Right lung (tissue), 10 donors: ENCODE measurements at places on chromosomes 11 and 22. TPM values are rescaled to one million over a fixed set of nuclear protein-coding genes. Genes with fewer than 3 reads are reported as not detected.

- peak; percentile 66 for DNase-seq
These were observed 518.7 kb downstream of the NTM start for GRCh38 chr11:131889146-131889577.

DNA sequence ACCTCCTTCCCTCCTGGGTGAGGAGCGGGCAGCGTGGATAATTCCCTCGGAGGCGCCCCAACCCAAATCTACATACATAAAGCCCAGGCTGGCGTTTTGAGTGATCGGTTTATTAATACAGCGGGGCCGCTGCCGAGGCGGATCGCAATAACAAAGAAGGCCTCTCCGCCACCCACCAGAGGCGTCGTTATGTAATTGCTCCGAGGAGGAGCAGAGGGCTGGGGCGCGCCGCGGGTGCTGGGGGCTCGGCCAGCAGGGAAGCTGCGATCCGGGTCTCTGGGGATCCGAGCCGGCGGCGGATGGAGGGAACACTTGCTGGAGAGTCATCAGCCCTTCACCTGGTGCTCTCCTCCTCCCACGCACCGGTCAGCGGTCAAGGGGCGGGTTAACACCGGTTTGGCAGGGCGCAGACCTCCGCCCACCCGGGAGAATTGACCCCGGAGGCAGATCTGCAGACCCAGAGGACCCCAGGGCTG, 6.4 kb upstream of the TP53I11 start:
- no peak for DNase-seq

DNA sequence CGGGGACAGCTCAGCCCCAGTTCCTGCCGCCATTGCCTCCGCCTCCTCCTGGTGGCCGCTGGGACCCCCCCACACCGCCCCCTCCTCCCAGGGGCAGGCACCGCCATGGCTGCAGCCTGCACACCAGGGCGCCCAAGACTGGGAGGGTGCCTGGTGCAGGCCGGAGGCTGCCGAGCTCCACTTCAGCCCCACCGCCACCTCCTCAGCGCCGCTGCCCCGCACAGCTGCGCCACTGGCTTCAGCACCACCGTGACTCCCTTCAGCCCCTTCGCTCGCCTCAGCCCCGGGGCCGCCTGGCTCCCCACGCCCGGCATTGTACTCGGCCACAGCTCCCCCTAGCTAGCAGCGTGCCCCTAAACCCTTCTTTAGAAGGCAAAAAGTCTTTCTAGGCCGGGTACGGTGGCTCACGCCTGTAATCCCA, 131.1 kb downstream of the CRYBB2 start:
- no peak for DNase-seq

DNA sequence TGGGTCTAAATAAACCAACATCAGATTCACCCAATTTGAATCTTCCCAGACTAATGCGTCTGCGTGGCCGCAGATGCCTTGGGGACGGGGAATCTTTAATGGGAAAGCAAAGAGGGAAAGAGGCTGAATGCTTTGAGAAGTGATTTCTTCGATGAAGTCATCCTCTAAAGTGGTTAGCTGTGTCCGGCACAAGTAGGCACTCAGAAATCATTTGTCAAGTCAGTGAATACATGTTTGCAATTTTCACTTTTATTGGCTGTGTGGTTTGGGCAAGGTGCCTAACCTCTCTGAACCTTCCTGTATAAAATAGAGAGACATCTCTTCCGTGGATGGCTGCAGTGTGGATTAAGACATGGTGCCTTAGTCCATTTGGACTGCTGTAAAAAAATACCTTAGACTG, 19.7 kb upstream of the IFT27 start:
- no peak for DNase-seq

- no peak for DNase-seq
These were observed 23.3 kb downstream of the LINC01488 start for GRCh38 chr11:69504576-69505335.

The MUC5AC gene
- 0.06 TPM for polyA plus RNA-seq

DNA sequence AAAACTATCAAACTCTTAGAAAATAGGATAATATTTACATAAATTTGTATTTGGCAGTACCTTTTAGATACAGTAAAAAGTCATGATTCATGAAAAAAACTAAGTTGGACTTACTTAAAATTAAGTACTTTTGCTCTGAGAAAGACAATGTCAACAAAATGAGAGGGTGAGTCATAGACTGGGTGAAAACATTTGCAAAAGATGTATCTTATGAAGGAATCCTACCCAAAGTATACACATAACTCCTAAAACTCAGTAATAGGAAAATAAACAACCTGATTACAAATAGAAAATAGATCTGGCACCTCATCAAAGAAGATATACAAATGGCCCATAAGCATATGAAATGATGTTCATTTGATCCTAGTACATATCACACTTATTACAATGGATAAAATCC, 1154.6 kb downstream of the JRKL start:
- DNase-seq = no peak

DNA sequence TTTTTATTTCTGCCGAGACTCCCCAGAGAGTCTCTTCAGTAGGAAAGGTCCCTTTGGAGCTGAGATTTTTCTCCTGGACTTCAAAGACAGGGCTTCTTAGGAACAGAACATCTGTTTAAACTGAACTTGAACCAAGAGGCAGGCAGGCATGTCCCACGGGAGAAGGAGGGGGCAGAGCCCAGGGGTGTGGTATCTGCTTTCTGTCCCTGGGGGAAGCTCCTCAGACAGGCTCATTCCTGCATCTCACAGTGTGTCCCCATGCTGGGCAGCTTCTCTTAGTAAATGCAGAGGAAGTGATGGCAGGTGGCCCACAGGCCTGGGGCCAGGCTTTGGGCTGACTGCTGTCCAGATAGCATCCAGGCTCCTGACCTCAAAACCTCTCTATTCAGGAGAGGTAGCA, 47.3 kb downstream of the TSPAN18 start:
- DNase-seq = no peak

The C1QTNF5 gene
- 41.8 TPM for polyA plus RNA-seq

DNA sequence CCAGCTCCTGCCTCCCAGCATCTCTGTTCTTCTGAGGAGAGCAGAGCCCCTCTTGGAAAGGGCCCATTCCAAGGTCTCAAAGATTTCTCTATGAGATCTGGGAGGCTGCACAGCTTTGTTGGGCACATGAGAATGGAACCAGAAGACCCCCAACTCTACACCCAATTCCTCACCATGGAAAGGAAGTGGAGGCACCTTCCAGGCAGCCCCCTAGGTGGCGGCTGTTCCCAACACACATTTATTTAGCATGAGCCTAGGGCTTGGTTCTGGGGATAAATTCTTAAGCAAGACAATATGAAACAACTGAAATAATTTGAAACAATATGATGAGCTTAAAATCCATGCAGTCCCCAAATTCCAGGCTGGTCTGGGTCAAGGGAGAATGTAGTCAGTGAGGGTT, 100.4 kb downstream of the TIMP3 start:
- no peak for DNase-seq

- no peak for DNase-seq
These were observed 4.5 kb downstream of the IFITM5 start for GRCh38 chr11:294780-295179.

DNA sequence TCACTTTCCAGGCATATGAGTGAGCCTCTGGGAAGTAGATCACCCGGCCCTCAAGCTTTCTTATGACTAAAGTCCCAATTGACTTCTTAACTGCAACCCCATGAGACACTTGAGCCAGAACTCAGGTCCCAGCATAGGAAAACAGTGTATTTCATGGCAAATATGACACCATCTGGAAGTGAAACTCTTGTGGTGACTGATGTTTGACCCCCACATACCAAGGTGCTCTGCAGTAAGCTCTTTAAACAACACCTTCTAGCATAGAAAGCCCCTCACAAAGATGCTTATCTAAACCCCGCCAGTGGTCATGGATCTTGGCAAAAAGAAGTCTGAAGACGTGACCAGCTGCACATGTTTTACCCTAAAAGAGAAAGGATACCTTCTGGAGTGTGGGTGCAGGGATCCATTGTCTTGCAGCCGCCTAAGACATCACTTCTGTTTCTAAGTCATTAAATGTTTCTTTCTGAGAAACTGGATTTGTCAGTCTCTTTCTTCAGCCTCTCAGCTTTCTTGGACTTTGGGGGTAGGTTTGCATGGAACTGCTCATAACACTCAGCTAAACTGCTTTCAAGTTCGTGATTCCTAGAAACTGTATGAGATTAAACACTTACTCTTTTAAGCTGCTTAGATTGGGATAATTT, 7.4 kb upstream of the PELI3 start:
- no peak for DNase-seq

GRCh38 chr22:44304354-44304753, 8.4 kb downstream of the SHISAL1 start:
- DNase-seq = no peak

- DNase-seq = no peak
These were observed 7.3 kb downstream of the NEAT1 start for GRCh38 chr11:65429724-65430405.

The TRPC6 gene
- polyA plus RNA-seq = 51.3 TPM

- no peak for DNase-seq
These were observed 1350.5 kb downstream of the BRD1 start for GRCh38 chr22:48477031-48477721.

- no peak for DNase-seq
These were observed 410.4 kb downstream of the TENM4 start for GRCh38 chr11:79030448-79030847.

GRCh38 chr22:49827853-49828598, at the start of gene BRD1:
TSS of gene BRD1 (minus strand) at chr22:49827873. CDS start at chr22:49824317, 3,556 bp downstream.
- peak; percentile 51 for DNase-seq

GRCh38 chr22:37241351-37242142, 2.5 kb downstream of the RAC2 start:
- no peak for DNase-seq

GRCh38 chr11:74519710-74520109, 26.2 kb upstream of the LIPT2 start:
- DNase-seq = no peak

GRCh38 chr11:13881226-13881905, 81.2 kb upstream of the SPON1 start:
- no peak for DNase-seq

The DYNC2H1 gene
- 35.4 TPM for polyA plus RNA-seq

The OR52N5 gene
- polyA plus RNA-seq = not detected

The PTPMT1 gene
- polyA plus RNA-seq = 35.0 TPM

The TMEM86A gene
- polyA plus RNA-seq = 3.5 TPM

DNA sequence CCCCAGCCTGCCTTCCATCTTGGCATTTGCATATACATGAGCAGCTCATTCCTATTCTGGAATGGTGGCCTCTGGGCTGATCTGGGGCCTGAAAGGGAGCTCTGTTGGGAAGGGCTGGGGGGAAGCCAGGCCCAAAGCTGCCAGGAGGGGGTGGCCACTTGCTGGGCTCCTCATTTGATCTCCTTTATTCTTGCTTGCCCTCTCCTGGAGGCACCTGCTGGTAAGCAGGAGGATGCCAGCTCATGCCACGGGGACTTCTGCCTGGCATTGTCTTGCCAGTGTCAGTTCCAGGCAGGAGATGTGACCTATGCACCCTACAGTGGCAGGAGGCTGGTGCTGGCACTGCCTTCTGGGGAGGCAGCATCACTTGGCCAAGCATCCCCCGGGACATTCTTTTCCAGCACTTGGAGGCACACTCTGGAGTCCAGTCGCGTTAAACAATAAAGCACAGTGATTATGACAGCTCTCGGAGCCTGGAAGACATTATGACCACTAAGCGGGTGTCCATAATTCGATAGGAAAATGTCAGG, 128.3 kb downstream of the NTM start:
- no peak for DNase-seq

The NADSYN1 gene
- polyA plus RNA-seq = 66.0 TPM

DNA sequence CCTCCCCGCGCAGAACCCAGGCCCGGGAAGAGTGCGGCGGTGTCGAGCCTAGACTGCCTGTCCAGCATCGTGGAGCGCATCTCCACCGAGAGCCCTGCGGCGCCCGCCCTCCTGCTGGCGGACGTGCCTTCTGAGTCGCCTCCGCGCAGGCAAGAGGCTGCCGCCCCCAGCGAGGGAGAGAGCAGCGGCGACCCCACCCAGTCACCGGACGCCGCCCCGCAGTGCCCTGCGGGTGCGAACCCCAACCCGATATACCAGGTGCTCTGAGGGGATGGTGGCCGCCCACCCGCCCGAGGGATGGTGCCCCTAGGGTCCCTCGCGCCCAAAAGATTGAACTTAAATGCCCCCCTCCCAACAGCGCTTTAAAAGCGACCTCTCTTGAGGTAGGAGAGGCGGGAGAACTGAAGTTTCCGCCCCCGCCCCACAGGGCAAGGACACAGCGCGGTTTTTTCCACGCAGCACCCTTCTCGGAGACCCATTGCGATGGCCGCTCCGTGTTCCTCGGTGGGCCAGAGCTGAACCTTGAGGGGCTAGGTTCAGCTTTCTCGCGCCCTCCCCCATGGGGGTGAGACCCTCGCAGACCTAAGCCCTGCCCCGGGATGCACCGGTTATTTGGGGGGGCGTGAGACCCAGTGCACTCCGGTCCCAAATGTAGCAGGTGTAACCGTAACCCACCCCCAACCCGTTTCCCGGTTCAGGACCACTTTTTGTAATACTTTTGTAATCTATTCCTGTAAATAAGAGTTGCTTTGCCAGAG, 2.0 kb downstream of the MYOD1 start:
- DNase-seq = no peak

DNA sequence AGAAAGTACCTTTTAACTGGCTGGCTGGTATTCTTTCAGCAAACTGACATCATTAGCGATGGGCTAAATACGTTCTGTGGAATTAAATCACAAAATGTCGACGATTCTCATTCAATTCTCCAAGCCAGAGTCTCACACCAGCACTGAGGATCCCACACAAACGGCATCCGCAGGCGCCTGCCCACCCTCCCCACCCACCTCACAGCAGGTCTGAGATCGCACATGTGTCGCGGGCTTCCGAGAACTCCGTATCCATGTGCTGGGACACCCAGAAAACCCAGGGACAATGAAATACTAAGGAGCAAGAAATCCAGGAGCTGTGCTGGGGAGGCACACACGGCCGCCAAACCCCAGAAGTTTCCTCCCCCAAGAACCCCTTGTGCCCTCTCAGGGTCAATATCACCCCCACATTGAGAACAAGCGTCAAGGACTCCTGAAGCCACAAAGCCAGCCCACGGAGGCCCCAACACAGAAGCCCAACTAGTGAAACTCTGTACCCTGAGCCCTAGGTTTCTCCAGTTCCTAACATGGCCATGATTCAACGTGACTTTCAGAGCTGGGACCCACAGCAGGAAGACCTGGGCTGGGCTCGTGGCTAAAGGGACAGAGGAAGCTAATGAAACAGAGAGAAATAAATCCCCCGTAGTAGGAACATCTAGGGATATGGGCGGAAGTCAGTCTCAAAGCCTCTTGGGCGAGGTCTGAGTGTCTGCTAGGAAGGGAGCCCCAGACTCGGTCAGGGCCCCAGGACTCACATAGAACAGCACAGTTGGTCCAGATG, 8.0 kb downstream of the TOLLIP start:
- no peak for DNase-seq

GRCh38 chr22:41713004-41713403, 13.7 kb downstream of the MEI1 start:
- DNase-seq = no peak

GRCh38 chr22:35649026-35649553, 844 bp downstream of the APOL6 start:
- DNase-seq = no peak

GRCh38 chr11:116114198-116114651, 610.0 kb upstream of the CADM1 start:
- DNase-seq = no peak

The HOATZ gene
- polyA plus RNA-seq = 14.6 TPM

The OR52I2 gene
- 0.06 TPM for polyA plus RNA-seq

The OR6T1 gene
- not detected for polyA plus RNA-seq
